ENCODE measurements at places on chromosomes 4 and X. TPM values are rescaled to one million over a fixed set of nuclear protein-coding genes. Genes with fewer than 3 reads are reported as not detected.

PDK3 gene
- total RNA-seq = 19.4 TPM

INTU gene
- 11.4 TPM for total RNA-seq

CBR4 gene
- 13.6 TPM for total RNA-seq

NEXMIF gene
- total RNA-seq = 0.87 TPM

POLN gene
- total RNA-seq = 2.7 TPM

CETN2 gene
- 20.9 TPM for total RNA-seq

NSUN7 gene
- total RNA-seq = 5.7 TPM

GIMD1 gene
- total RNA-seq = not detected

TBC1D8B gene
- total RNA-seq = 8.4 TPM

CT47B1 gene
- not detected for total RNA-seq

GRCh38 chrX:73829890-73830466, 267.0 kb downstream of the CHIC1 start:
- no peak for DNase-seq
- H3K27ac ChIP-seq = no peak overlapping the region
- H3K4me1 ChIP-seq = no peaks in the 10 kb centered on the region

DNA sequence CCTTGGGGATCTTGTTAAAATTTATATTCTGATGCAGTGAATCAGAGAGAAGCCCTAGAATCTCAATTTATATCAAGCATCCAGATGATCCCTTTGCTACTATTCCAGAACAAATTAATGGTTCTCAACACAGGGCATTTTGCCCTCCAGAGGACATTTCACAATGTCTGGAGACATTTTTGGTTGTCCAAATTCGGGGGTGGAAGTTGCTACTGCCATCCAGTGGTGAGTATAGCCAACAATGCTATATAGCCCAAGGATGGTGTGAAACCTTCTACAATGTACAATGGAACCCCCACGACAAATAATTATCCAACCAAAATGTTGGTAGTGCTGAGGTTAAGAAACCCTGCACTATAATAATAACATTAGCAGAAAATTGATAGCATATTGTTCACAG, 2440.0 kb downstream of the PCDH7 start:
- H3K27me3 ChIP-seq = no peaks in the 10 kb centered on the region
- no peak overlapping the region for H3K27ac ChIP-seq
- no peaks in the 10 kb centered on the region for H3K4me1 ChIP-seq
- DNase-seq = no peak
- H3K4me3 ChIP-seq = no peak overlapping the region
- H3K36me3 ChIP-seq = no peaks in the 10 kb centered on the region

GRCh38 chr4:34193451-34194154, 2050.7 kb downstream of the ARAP2 start:
- no peak for DNase-seq
- no peaks in the 10 kb centered on the region for H3K36me3 ChIP-seq
- no peak overlapping the region for H3K27ac ChIP-seq
- no peaks in the 10 kb centered on the region for H3K4me1 ChIP-seq

- no peaks in the 10 kb centered on the region for H3K4me1 ChIP-seq
- H3K36me3 ChIP-seq = no peaks in the 10 kb centered on the region
- DNase-seq = no peak
These were observed 203.1 kb upstream of the NDST3 start for GRCh38 chr4:117831060-117831683.

DNA sequence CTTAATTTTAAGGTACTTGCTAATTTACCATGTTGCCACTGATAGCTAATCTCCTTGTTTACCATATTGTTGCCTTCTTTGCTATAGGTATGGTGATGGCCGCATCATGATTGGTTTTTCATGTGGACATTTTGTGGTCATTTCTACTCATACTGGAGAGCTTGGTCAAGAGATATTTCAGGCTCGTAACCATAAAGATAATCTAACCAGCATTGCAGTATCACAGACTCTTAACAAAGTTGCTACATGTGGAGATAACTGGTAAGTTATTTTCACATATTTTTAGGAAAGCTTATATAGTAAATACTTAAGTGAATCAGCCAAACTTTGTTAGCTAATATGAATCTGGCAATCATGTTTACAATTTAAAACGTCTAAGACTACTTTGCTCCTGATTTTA, 23.1 kb downstream of the WDR19 start:
- H3K36me3 ChIP-seq = peaks cover 32% of the 10 kb centered on the region
- H3K4me1 ChIP-seq = peaks cover 3% of the 10 kb centered on the region
- no peak overlapping the region for H3K4me3 ChIP-seq
- H3K27me3 ChIP-seq = no peaks in the 10 kb centered on the region

GRCh38 chr4:10117359-10118047, 904 bp upstream of the WDR1 start:
- H3K36me3 ChIP-seq = peaks cover 33% of the 10 kb centered on the region
- no peak for DNase-seq
- peak overlapping the region; percentile 98 for H3K27ac ChIP-seq
- H3K27me3 ChIP-seq = no peaks in the 10 kb centered on the region
- H3K4me1 ChIP-seq = peaks cover 46% of the 10 kb centered on the region

GRCh38 chr4:56149591-56149990, 200.8 kb downstream of the CEP135 start:
- no peaks in the 10 kb centered on the region for H3K36me3 ChIP-seq
- no peak overlapping the region for H3K27ac ChIP-seq
- H3K4me1 ChIP-seq = no peaks in the 10 kb centered on the region
- DNase-seq = no peak
- no peak overlapping the region for H3K4me3 ChIP-seq
- no peaks in the 10 kb centered on the region for H3K27me3 ChIP-seq

- no peaks in the 10 kb centered on the region for H3K27me3 ChIP-seq
- H3K4me3 ChIP-seq = no peak overlapping the region
- H3K4me1 ChIP-seq = peaks cover 52% of the 10 kb centered on the region
- peak overlapping the region; percentile 38 for H3K27ac ChIP-seq
- no peak for DNase-seq
These were observed 113.4 kb upstream of the LIMCH1 start for GRCh38 chr4:41424522-41424921.

DNA sequence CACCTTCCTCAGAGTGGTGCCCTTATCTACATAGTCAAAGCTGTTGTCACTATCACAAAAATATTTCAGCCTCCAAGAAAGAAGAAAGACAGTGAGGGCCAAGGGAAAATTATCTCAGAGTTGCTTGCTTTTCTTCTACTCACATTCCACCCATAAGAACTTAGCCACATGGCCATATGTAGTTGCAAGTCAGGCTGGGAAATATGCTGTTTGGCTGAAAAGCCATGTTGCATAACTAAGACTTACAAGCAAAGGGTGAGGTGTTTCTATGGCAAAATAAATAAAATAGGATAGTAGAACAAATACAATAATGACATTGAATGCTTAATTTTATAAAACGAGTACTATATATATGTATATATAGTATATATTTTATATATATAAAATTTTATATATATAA, 365.9 kb upstream of the PABPC4L start:
- H3K27me3 ChIP-seq = no peaks in the 10 kb centered on the region
- no peak overlapping the region for H3K27ac ChIP-seq
- no peak for DNase-seq
- no peaks in the 10 kb centered on the region for H3K36me3 ChIP-seq
- no peak overlapping the region for H3K4me3 ChIP-seq

DNA sequence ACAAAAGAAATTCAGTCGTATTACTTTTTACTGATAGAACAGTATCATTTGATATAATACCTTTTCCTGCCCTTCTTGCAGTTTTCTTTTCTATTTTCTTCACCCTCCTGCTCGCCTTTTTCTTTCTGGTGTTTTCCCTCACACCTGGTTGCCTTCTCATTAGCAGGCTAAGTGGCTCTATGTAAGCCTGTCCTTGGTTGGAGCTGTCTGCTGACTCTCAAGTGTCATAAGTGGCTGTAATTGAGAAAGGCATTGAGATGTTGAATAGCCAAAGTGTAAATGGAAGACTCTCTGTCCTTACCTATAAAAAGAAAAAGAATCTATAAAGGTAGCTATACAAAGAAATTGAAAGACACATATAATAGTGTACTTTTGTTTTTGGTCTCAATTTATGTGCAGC, 180.7 kb downstream of the ADGRL3 start:
- DNase-seq = no peak
- H3K36me3 ChIP-seq = no peaks in the 10 kb centered on the region
- no peak overlapping the region for H3K4me3 ChIP-seq
- H3K27ac ChIP-seq = no peak overlapping the region
- no peaks in the 10 kb centered on the region for H3K27me3 ChIP-seq

- no peak for DNase-seq
- H3K4me3 ChIP-seq = no peak overlapping the region
- H3K27me3 ChIP-seq = no peaks in the 10 kb centered on the region
These were observed 59.0 kb upstream of the VCX3B start for GRCh38 chrX:8405631-8406030.

GRCh38 chrX:153688506-153688905, 780 bp downstream of the SLC6A8 start:
- H3K27me3 ChIP-seq = no peaks in the 10 kb centered on the region
- no peaks in the 10 kb centered on the region for H3K4me1 ChIP-seq
- H3K4me3 ChIP-seq = peak overlapping the region; percentile 28
- no peak overlapping the region for H3K27ac ChIP-seq

DNA sequence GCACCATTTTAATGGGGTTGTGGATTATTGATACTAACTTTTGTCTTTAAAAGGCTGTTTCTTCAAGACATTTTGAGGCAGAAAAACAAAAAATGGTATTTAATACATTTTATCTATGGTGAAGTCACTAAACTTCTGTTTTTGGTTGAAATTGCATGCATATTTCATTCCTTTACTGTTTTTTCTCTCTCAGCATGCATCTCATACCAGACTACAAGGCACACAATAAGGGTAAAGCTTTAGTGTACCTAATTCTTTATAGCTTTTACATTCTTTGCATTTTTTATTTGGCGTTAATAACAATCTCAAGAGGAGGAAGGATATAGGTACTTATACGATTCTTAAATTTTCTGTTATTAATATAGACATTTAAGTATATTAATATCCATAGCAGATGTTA, 151.0 kb upstream of the DKK2 start:
- H3K36me3 ChIP-seq = no peaks in the 10 kb centered on the region
- no peaks in the 10 kb centered on the region for H3K27me3 ChIP-seq
- DNase-seq = no peak
- no peak overlapping the region for H3K27ac ChIP-seq
- H3K4me1 ChIP-seq = no peaks in the 10 kb centered on the region
